Stimulated activated CD4-positive, alpha-beta T cell treated with anti-CD3 and anti-CD28 coated beads, TNF-alpha, amount 100 ng/mL, for 4 hours (primary cell): ENCODE measurements at places on chromosomes 16 and 17.

DNA sequence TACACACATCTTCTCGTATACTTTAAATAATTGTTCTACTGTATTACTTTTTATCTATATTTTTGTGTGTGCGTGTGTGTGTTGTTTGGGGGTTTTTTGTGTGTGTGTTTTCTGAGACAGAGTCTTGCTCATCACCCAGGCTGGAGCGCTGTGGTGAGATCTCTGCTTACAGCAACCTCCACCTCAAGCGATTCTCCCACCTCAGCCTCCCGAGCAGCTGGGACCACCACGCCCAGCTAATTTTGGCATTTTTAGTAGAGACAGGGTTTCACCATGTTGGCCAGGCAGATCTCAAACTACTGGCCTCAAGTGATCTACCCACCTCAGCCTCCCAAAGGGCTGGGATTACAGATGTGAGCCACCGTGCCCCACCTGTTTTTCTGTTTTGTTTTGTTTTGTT, 1.5 kb upstream of the CMTM4 start:
- no peak for DNase-seq

DNA sequence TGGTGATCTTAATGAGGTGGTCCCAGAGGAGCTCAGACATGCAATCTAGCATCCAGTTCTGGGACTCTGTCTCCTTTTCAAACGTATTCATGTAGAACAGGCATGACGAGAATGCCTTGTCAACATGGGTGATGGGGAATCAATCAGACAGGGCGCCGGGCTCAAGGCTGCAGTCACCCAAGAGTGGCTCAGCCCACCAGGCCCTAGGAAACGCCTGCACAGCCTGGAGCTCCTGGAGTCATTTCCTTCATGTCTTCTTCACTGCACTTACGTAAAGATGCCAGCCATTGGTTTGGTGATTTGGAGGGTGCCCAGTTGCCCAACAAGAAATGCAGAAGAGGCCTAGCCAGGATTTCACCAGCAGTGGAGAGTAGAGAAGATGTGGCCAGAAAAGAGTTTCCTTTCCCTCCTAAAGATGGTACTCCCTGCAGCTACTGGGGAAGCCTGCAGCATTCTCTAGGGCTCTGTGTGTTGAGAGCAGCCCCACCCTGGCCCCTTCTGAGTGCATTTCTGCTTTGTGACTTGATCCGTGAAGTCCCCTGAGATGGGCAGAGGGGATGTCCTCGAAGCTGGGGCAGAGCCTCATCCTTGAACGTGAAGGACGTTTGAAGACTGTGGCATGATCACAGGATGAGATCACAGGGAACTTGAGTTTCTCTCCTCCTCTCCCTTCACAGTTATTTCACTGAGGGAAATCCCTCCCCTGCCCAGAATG, 24.0 kb upstream of the STH start:
- no peak for DNase-seq

GRCh38 chr17:51510940-51511339, 250.6 kb downstream of the UTP18 start:
- no peak for DNase-seq

DNA sequence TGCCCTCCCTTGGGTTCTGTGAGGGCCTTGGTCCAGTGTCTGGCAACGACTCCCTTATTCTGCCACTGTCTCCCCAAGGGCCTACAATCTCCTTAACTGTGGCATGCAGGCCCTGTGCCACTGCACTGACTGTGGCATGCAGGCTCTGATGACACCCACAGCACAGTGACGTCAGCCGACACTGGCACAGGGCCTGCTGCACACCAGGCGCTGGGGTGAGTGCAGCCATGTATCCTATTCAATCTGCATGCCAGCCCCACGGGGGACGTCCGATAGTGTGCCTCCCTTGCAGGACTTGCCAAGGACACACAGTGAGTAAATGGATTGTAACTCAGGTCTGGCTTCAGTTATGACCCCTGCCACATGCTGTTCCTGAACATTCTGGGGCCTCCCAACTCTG, 39.8 kb upstream of the RASD1 start:
- DNase-seq = no peak

- DNase-seq = no peak
Measured at GRCh38 chr17:73777131-73777449, 132.8 kb upstream of the SDK2 start.

- DNase-seq = no peak
Measured at GRCh38 chr16:4684763-4685162, 8.6 kb upstream of the NUDT16L1 start.

DNA sequence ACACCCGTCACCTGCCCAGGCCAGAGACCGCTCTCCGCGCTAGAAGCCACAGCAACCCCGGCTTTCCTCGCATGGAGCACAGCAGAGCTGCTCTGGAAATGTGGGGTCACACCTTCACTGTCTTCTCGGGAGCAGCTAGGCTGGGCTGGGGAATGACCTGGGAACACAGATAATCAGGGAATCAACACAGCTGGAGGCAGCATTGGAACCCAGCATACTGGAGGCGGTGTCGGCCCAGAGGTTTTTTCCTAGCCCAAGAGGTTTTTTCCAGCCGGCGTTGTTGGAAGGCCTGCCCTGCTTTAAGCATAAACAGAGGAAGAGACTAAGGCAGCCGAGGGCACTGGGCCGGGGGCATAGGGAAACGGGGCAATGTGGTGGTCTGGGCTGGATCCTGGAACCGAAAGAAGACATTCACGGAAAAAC, 791 bp upstream of the PLD6 start:
- DNase-seq = no peak

DNA sequence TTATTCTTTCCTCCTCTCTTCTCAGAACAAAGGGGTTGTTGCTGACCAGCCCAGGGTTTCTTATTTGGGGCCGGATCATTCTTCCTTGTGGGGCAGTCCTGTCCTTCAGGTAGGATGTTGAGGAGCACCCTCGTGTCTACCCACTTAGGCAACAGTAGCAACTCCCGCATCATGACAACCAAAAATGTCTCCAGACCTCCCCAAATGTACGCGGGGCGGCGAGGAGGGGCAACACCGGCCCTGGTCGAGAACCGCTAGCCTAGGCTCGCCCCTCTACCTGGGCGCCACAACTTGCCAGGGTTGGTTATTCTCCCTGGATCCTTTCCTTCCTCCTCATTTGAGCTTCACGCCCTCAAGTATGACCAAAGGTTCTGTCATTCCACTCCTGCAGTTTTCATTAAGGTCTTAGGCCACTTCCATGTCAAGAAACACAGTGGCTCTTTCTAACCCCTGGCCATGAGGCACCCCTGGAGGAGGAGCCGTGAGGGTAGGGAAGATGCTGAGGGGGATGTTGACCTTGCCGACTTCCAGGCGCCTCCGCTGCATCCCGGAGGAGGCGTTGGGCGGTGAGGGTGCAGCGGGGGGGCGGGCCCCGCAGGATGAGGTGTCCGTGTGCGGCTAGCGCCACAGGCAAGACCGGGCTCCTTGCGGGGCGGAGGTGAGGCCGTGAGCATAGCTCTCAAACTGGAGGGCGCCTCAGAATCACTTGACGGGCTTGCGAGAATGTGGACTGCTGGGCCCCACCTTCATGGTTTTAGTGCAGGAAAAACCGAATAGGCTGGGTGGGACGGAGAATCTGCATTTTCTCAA, 712 bp upstream of the SPECC1 start:
- no peak for DNase-seq
